ENCODE measurements at places on chromosomes 12 and 14. TPM values are rescaled to one million over a fixed set of nuclear protein-coding genes. Genes with fewer than 3 reads are reported as not detected.
A peak's percentile ranks its signal among the peaks of the same experiment; 100 is the strongest.

- no peak within 1 kb of the TSS for H3K27ac ChIP-seq
- peak; percentile 60 for DNase-seq
- H3K4me1 ChIP-seq = peaks cover 19% of the 10 kb centered on the region
Observed at GRCh38 chr14:52068615-52069306, at the start of gene NID2. Gene NID2 (minus strand): TSS chr14:52069059. CDS start chr14:52068994, 65 bp downstream.

DNA sequence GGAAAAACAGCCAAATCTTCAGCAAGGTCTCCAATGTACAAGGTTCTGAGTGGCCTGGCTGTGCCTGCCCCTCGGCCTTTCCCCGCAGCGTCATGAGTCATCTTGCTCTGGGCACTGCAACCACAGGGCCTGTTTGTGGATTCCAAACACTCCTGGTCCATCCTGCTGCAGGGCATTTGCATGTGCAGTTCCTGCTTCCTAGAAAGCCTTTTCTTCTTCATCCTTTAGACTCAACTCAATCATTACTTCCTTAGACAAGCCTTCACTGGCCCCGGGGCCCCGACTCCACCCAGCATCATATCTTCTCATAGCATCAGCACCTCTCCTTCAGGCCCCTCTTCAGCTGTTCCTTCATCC is 101.8 kb upstream of the EGLN3 start:
- no peak overlapping the region for H3K4me3 ChIP-seq
- H3K4me1 ChIP-seq = peaks cover 23% of the 10 kb centered on the region
- H3K27me3 ChIP-seq = peaks cover 16% of the 10 kb centered on the region
- no peak for DNase-seq
- H3K27ac ChIP-seq = no peak overlapping the region

GRCh38 chr12:19757317-19757877 is 318.1 kb downstream of the AEBP2 start:
- peaks cover 5% of the 10 kb centered on the region for H3K36me3 ChIP-seq
- DNase-seq = no peak

GRCh38 chr12:76451528-76451927 is 103.3 kb upstream of the BBS10 start:
- H3K4me3 ChIP-seq = no peak overlapping the region
- H3K4me1 ChIP-seq = peaks cover 33% of the 10 kb centered on the region
- DNase-seq = no peak
- H3K27ac ChIP-seq = no peak overlapping the region
- peaks cover 4% of the 10 kb centered on the region for H3K36me3 ChIP-seq

GRCh38 chr14:99318091-99318958 is 46.3 kb upstream of the BCL11B start:
- no peak overlapping the region for H3K4me3 ChIP-seq
- H3K27ac ChIP-seq = no peak overlapping the region
- no peaks in the 10 kb centered on the region for H3K36me3 ChIP-seq
- H3K4me1 ChIP-seq = peaks cover 22% of the 10 kb centered on the region
- DNase-seq = no peak

GRCh38 chr14:79411403-79412174 is 799.7 kb downstream of the DIO2 start:
- no peaks in the 10 kb centered on the region for H3K27me3 ChIP-seq
- H3K4me1 ChIP-seq = no peaks in the 10 kb centered on the region
- H3K4me3 ChIP-seq = no peak overlapping the region
- H3K36me3 ChIP-seq = no peaks in the 10 kb centered on the region
- no peak for DNase-seq
- H3K27ac ChIP-seq = no peak overlapping the region

DNA sequence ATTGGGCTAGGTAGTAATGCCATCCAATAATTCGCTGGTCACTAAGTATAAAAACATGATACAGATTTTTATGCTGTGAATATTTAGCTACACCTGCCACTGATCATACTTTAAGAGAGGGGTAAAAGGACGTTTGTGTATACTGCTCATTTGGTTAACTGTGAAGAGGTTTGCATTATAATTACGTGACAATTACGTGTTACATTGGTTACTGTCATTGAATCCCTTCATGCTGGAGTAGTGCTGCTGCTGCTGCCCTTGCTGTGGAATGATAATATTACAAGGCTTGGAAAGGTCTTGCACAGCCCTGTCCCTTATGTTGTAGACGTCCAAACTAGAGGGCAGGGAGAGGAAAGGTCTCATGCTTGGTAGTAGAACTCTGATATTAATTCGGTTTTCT is 312.2 kb upstream of the ATP2B1 start:
- no peak for DNase-seq
- no peak overlapping the region for H3K4me3 ChIP-seq
- no peaks in the 10 kb centered on the region for H3K36me3 ChIP-seq

DNA sequence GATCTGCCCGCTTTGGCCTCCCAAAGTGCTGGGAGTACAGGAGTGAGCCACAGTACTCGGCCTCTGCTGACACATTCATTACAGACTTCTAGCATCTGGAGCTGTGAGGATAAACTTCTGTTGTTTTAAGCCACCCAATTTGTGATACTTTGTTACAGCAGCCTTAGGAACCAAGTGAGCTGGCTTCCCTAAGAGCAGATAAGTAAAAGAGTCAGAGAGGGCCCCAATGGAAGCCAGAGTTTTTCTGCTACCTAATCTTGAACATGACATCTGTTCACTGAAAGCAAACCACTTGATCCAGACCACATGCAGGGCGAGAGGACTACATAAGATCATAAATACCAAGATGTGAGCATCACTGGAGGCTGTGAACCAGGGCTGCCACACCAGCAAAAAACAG is 3.7 kb upstream of the MAPKAPK5 start:
- no peaks in the 10 kb centered on the region for H3K27me3 ChIP-seq
- DNase-seq = no peak
- H3K4me1 ChIP-seq = peaks cover 41% of the 10 kb centered on the region
- H3K36me3 ChIP-seq = peaks cover 14% of the 10 kb centered on the region
- H3K4me3 ChIP-seq = no peak overlapping the region

- peaks cover 46% of the 10 kb centered on the region for H3K4me1 ChIP-seq
- peak overlapping the region; percentile 50 for H3K4me3 ChIP-seq
- no peaks in the 10 kb centered on the region for H3K36me3 ChIP-seq
- DNase-seq = no peak
- peaks cover 86% of the 10 kb centered on the region for H3K27me3 ChIP-seq
- H3K27ac ChIP-seq = no peak overlapping the region
Observed at GRCh38 chr12:102950107-102950949, 7.1 kb upstream of the ASCL1 start.

DNA sequence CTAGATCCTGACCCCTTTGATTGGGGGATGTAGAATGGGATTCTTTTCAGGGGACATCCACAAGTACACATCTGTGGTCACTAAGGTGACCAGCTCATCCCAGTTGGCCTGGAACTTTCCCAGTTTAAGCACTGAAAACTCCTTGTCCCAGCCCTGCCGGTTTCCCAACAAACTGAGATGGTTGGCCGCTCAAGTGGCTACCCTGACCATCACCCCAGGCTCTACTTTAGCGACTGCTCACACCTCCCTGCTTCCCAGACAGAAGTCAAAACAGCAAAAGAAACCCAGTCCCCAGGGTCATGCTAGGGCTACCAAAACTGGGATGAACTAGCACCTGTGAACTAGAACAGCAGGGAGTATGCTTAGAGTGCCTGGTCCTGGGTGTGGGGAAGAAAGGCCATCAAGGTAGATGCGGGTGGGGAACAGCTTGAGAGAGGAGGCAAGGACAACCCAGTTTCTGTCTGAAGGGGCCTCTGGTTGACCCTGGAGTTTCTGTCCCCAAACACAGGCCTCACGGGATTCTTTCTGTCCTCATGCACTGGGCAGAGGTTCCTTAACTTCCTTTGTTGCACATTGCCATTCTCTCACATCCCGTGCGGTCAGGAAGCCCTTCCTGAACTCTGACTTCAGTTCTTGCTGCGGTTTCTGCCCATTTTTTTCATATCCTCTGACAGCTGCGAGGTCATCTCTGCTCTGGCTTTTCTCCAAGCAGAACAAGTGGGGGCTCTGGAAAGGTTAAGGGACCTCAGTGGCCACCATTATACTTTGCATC is 1.6 kb downstream of the LTB4R start:
- peak overlapping the region; percentile 86 for H3K4me3 ChIP-seq
- H3K27ac ChIP-seq = peak overlapping the region; percentile 64
- no peak for DNase-seq
- peaks cover 76% of the 10 kb centered on the region for H3K4me1 ChIP-seq

DNA sequence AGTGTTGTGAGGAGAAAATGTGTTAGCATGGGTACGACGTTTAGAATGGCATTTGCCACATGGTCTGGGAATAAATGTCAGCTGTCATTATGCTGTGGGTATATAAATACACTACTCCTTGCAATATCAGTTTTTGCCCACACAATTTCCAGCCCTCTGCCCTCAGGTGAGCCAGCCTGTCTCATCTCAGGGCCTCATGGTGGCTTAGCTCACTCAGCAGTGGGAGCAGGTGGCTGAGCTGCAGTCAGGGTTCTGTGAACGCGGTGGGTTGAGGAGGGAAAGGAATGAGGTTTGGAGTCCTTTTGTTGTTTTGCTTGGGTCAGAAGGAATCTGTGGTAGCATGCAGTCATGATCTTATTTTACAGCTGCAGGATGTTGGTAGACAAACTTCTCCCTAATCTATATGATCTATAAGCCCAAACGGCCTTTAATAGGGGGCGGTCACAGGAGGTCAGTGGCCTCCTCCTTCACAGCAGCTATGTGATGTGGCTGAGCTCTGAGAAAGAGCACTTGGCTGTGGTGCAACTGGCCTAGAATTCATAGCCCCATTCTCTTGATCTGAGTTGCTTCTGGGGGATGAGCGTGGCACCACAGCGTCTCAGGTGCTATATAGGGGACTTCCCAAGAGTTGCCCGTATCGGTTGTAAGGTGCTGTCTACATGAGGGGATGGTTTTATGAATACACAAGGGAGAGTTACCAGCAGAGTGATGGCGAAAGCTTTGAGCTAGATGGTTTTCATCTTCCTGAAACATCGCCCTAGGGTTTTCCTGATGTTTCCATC is 27.8 kb upstream of the KCNA5 start:
- no peak overlapping the region for H3K27ac ChIP-seq
- H3K4me1 ChIP-seq = no peaks in the 10 kb centered on the region
- no peak for DNase-seq
- no peaks in the 10 kb centered on the region for H3K27me3 ChIP-seq
- H3K4me3 ChIP-seq = no peak overlapping the region
- H3K36me3 ChIP-seq = no peaks in the 10 kb centered on the region

- no peaks in the 10 kb centered on the region for H3K36me3 ChIP-seq
- DNase-seq = no peak
- H3K27ac ChIP-seq = no peak overlapping the region
- peaks cover 21% of the 10 kb centered on the region for H3K4me1 ChIP-seq
- H3K4me3 ChIP-seq = no peak overlapping the region
Observed at GRCh38 chr14:105492971-105493871, 2.2 kb downstream of the TEDC1 start.

- DNase-seq = no peak
- H3K4me3 ChIP-seq = no peak overlapping the region
- peaks cover under 1% of the 10 kb centered on the region for H3K27me3 ChIP-seq
- no peak overlapping the region for H3K27ac ChIP-seq
- H3K36me3 ChIP-seq = peaks cover 1% of the 10 kb centered on the region
Observed at GRCh38 chr12:105538880-105539279, 208.4 kb downstream of the C12orf75 start.

GRCh38 chr12:86600664-86601231 is 344.6 kb upstream of the MGAT4C start:
- H3K27ac ChIP-seq = no peak overlapping the region
- no peak overlapping the region for H3K4me3 ChIP-seq
- H3K36me3 ChIP-seq = no peaks in the 10 kb centered on the region
- no peak for DNase-seq
- H3K27me3 ChIP-seq = no peaks in the 10 kb centered on the region

DNA sequence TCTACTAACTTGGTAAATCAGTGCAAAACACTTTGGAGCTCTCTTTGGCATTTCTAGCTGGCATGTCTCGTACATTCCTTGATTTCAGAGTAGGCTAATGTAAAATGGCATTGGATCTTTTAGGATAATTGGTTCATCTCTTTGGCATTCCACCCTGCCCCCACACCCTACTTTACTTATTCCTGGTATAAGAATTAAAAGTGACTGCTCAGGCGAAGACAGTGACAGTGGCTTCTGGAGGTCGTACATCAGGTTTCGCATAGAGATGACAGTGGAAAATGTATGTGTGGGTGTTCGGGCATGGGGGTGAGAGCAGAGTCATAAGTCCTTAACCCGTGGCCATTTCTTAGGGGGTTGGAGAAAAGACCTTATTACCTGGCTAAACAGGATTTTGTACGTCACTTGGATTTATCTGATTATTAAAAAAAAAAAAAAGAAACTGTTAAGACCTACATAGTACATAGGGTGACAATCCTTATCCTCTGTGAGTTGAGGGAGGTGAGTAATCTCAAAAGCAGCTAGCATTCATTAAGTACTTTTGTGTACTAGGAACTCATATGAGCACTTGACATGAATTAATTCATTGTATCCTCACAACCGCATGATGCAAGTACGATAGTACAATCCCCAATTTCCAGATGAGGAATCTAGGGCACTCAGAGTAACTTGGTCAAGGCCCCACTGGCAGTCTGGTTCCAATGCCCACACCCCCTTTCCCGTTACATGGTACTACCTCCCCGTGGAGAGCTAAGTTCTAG is 22.4 kb upstream of the KCNK13 start:
- H3K36me3 ChIP-seq = peaks cover 12% of the 10 kb centered on the region
- no peaks in the 10 kb centered on the region for H3K27me3 ChIP-seq
- no peak for DNase-seq

The SLC39A2 gene
- total RNA-seq = 0.96 TPM

The TTC9 gene
- total RNA-seq = 10.5 TPM

The NCOR2 gene
- 142 TPM for total RNA-seq

The ACSM4 gene
- total RNA-seq = not detected

The SPIC gene
- total RNA-seq = not detected

The FAM186B gene
- 0.74 TPM for total RNA-seq

The RNU4-1 gene
- 2,627 TPM for total RNA-seq

The ACOT2 gene
- total RNA-seq = 12.9 TPM

The PCNX4 gene
- total RNA-seq = 36.1 TPM
